ENCODE measurements at places on chromosomes 4 and X.
A peak's percentile ranks its signal among the peaks of the same experiment; 100 is the strongest.

DNA sequence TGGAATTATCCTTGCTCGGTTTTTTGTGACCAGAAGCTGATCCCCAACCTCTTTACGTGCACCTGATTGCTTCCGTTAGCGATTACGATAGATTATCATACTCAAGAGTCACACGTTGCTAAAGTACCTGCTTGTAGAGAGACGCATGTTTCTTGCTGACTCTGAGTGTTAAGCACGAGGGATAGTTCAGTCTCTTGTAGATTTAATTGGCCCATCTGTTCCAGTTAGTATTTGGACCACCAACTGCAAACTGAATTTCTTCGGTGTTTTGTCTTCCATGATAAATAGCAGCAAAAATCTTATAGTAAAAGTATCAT, 516 bp upstream of the COX18 start:
- no peak for DNase-seq

- DNase-seq: no peak
These were observed 19.7 kb upstream of the RBM47 start for GRCh38 chr4:40649321-40649720.

DNA sequence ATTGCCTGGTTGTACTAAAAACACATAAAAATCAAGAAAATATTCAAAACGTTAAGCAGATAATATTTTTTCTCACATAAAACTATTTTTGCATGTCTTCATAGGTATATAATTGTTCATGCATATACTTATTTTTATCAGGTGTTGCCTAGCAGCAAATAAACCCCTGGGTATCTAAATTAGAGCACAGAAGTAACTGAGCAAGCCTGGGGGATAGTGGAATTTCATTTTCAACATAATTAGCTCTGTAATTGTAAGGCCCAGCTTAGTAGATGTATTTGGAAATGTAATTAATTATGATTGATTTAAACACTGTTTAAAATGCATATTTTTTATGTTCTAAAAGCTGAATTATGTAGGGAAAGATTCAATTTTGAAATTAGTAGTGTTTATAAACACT, 82.9 kb downstream of the ANKRD50 start:
- no peak for DNase-seq

DNA sequence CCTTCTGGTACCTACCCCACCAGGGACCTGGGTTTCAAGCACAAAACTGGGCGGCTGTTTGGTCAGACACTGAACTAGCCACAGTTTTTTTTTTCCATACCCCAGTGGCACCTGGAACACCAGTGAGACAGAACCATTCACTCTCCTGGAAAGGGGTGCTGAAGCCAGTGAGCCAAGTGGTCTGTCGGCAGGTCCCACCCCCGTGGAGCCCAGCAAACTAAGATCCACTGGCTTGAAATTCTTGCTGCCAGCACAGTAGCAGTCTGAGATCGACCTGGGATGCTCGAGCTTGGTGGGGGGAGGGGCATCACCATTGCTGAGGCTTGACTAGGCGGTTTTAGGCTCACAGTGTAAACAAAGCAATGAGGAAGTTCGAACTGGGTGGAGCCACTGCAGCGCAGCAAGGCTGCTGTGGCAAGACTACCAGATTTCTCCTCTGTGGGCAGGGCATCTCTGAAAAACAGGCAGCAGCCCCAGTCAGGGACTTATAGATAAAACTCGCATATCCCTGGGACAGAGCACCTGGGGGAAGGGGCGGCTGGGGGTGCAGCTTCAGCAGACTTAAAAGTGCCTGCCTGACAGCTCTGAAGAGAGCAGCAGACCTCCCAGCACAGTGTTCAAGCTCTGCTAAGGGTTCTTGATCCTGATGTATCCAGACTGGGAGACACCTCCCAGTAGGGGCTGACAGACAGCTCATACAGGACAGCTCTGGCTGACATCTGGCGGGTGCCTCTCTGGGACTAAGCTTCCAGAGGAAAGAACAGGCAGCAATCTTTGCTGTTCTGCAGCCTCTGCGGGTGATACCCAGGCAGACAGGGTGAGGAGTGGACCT, 223.0 kb downstream of the COX18 start:
- DNase-seq: no peak

DNA sequence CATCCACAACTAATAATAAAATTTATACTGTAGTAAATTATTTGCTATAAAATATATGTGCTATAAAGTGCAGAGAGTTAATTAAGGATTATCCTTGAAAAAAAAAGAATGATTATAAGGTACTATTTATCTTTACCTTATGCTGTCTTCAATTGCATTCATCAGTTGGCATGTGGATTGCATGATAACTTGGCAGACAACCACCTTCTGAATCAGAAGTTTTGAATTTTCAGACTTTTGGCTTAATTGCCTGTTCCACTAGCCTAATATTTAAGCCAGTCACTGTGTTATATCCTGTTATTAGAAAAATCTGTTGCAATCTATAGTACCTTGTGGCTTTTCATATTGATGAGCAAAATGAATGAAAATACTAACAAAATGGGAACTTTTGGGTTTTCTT, 1040.3 kb upstream of the PCDH10 start:
- DNase-seq: no peak

GRCh38 chr4:182306792-182307507, 63.7 kb downstream of the TENM3 start:
- DNase-seq: no peak

GRCh38 chr4:31662951-31663350, 942.8 kb downstream of the PCDH7 start:
- DNase-seq: no peak

DNA sequence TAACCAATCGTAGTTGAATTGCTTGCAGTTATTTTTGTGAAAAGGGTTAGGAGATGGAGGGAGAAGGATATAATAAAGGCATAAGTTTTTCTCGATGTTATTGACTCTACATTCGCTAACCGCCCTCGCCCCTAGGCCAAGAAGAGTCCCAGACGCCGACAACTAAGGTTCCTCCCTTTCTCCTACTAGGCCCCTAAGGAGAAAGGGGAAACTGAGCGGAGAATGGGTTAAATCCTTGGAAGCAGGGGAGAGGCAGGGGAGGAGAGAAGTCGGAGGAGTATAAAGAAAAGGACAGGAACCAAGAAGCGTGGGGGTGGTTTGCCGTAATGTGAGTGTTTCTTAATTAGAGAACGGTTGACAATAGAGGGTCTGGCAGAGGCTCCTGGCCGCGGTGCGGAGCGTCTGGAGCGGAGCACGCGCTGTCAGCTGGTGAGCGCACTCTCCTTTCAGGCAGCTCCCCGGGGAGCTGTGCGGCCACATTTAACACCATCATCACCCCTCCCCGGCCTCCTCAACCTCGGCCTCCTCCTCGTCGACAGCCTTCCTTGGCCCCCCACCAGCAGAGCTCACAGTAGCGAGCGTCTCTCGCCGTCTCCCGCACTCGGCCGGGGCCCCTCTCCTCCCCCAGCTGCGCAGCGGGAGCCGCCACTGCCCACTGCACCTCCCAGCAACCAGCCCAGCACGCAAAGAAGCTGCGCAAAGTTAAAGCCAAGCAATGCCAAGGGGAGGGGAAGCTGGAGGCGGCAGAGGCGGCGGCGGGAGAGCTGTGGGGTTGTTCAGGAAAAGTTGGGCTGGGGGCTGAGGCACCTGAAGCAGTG, 5.9 kb downstream of the ATOH1 start:
- no peak for DNase-seq

GRCh38 chrX:10326578-10326977, 169.8 kb downstream of the CLCN4 start:
- DNase-seq: no peak

- DNase-seq: no peak
These were observed 13.7 kb upstream of the RASGEF1B start for GRCh38 chr4:81485310-81485980.

- no peak for DNase-seq
These were observed 133.8 kb downstream of the LDB2 start for GRCh38 chr4:16764622-16765021.

GRCh38 chrX:114766541-114766940, 182.7 kb downstream of the HTR2C start:
- DNase-seq: no peak

DNA sequence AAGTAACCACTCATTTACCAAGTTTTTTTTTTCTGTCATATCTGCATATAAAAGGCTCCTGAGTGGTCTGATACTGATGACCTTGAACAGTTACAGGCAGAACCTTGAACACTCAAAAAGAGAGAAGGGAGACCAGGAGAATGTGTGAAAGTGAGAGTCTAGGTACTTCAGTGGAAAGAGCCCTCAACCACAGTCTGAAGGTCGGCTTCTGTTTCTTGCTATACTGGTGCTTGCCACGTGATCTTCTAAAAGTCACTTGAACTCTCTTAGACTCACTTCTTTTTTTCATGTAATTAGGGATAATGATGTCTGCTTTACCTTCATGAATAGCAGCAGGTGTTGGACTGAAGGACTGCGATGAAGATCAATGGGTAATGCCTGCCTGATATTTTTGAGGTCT, 22.8 kb downstream of the GABRB1 start:
- DNase-seq: no peak

GRCh38 chr4:61837395-61837794, 637.3 kb downstream of the ADGRL3 start:
- no peak for DNase-seq

GRCh38 chr4:123562994-123563750, 166.6 kb downstream of the SPRY1 start:
- no peak for DNase-seq

- DNase-seq: peak; percentile 5
These were observed 23.1 kb downstream of the DACH2 start for GRCh38 chrX:86171366-86171765.

- DNase-seq: no peak
These were observed 29.2 kb downstream of the MSN start for GRCh38 chrX:65696613-65697012.

DNA sequence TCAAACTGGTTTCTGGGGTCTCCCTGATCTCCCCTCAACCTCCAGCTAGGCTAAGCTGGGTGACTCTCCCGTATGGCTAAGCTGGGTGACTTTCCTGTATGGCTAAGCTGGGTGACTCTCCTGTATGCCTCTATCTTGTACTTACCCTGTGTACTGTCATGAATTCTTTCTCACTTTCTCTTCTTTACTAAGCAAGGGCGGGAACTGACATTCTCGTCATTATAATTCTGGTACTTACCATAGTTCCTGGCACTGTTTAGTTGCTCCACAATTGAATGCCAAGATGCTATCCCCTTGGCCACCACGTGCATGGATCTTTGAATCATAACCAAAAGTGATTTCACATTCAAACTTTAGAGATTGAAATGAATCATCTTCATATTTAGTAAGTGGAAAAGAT, 8.8 kb downstream of the INTU start:
- DNase-seq: no peak

DNA sequence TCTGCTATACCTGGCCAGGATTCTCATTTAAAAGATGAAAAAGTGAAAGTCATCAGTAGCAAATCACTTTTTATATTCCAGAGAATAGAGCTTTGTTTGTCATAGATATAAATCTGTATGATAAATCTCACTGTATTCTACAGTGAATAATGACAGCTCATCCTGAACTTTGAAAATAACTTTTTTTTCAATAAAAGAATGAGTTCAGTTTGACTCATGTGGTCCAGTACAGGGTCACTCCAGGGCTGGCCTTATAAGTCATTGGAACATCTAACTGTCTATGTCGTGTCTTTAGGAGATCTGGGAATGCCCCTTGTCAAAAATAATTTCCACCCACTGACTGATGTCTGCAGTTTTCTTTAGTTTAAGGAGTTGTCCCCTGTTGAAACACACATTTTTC, 18.5 kb upstream of the CXCL8 start:
- no peak for DNase-seq

DNA sequence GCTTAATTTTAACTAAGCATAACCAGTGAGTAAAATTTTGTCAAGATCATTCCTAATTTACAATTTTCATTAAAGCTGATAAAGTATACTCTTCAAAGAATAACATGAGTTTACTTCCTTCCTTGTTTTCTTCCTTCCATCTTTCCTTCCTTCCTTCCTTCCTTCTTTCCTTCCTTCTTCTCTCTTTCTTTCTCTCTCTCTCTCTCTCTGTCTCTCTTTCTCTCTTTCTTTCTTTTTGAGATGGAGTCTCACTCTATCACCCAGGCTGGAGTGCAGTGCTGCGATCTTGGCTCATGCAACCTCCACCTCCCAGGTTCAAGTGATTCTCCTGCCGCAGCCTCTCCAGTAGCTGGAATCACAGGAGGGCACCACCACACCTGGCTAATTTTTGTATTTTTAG, 42.7 kb upstream of the PTPN13 start:
- no peak for DNase-seq

GRCh38 chrX:11334165-11334564, 41.0 kb downstream of the AMELX start:
- DNase-seq: no peak

DNA sequence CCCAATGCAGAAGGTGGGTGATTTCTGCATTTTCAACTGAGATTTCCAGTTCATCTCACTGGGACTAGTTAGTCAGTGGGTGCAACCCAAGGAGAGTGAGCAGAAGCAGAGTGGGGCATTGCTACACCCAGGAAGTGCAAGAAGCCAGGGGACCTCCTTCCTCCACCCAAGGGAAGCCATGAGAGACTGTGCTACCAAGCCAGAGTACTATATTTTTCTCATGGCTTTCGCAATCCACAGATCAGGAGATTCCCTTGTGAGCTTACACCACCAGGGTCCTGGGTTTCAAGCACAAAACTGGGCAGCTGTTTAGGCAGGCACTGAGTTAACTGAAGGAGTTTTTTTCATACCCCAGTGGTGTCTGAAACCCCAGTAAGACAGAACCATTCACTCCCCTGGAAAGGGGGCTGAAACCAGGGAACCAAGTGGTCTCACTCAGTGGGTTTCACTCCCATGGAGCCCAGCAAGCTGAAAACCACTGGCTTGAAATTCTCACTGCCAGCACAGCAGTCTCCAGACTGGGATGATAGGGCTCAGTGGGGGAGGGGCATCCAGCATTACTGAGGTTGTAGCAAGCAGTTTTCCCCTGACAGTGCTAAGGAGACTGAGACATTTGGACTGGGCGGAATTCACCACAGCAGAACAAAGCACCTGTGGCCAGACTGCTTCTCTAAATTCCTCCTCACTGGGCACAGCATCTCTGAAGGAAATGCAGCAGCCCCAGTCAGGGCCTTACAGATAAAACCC, 903.4 kb downstream of the TECRL start:
- no peak for DNase-seq

DNA sequence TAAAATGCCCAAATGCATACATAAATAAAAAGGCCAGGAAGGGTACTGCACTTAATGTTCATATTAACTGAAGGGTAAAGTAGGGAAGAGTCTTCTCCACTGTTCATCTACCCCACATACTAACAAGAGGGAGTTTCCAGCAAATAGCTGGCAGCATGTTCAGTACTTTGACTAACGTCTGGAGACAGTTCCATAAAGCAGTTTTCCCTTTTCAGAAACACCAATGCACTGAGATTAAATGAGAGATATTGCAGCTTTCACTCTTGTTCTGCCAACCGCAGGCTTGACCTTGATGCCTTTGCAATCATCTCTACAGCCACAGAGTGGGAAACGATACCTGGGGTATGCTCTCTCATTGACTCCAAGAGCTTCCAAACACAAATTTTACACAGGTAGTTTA, 2123.1 kb upstream of the TENM3 start:
- DNase-seq: no peak

GRCh38 chr4:89021684-89022083, 35.3 kb downstream of the FAM13A start:
- DNase-seq: no peak

DNA sequence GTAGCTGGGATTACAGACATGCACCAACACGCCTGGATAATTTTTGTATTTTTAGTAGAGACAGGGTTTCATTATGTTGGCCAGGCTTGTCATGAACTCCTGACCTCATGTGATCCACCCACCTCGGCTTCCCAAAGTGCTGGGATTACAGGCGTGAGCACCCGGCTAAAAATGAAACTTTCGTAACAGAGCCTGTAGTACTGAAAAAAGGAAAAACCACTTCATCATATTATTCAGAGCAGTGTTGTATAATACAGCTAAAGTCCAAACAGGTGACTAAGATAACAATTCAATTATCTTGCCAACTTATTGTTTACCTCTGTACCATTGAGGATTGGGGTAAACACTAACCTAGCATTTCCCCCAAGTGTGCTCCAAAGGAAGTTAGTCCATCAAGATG, 43.9 kb upstream of the HPRT1 start:
- no peak for DNase-seq

All from SHP77 (cell line).